ENCODE measurements at places on chromosomes 12 and 14.

GRCh38 chr12:59808317-59808910, 212.6 kb downstream of the SLC16A7 start:
- DNase-seq: no peak

GRCh38 chr12:96617178-96617577, 127.8 kb downstream of the CFAP54 start:
- DNase-seq: no peak

- DNase-seq: no peak
These were observed 19.4 kb downstream of the PPP2R5C start for GRCh38 chr14:101780887-101781239.

- peak; percentile 81 for DNase-seq
These were observed 506 bp downstream of the CRY1 start for GRCh38 chr12:107092669-107093416.

DNA sequence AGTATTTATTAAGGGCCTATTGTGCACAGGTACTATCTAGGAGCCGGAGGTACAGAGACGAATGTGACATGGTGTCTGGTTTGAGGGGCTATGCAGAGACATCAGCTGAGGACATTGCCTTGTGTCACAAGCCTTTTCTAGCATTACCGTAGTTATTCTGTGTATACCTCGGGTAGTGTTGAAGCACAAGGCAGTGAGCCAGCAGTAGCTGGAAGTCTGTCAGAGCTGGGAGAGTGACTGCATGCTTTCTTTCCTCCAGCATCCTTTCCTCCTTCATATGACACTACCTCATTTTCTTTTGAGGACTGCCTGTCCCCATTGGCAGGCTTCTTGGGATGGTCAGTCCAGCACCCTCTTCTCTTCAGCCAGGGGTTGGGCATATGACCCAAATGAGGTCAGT, 77.0 kb downstream of the POLR3B start:
- no peak for DNase-seq

- DNase-seq: no peak
These were observed 785 bp downstream of the MLEC start for GRCh38 chr12:120687578-120688289.

DNA sequence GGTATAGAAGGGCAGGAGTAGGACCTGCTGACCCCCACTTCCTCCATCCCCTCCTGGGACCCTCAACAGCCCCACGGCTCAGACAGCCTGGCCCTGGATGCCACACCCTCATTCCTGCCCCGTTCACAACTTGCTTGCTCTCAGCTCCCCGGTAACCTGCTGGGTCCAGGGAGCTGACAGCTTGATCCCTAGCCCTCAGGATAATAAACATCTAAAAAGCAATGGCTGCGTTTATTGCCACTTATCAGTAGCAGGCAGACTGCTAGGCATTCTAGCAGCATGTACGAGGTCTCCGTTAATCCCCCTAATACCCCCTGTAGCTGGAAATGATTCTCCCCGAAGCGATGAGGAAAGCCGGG, 24.3 kb upstream of the RPLP0 start:
- DNase-seq: no peak

GRCh38 chr14:70338550-70338949, 20.9 kb downstream of the COX16 start:
- DNase-seq: no peak

DNA sequence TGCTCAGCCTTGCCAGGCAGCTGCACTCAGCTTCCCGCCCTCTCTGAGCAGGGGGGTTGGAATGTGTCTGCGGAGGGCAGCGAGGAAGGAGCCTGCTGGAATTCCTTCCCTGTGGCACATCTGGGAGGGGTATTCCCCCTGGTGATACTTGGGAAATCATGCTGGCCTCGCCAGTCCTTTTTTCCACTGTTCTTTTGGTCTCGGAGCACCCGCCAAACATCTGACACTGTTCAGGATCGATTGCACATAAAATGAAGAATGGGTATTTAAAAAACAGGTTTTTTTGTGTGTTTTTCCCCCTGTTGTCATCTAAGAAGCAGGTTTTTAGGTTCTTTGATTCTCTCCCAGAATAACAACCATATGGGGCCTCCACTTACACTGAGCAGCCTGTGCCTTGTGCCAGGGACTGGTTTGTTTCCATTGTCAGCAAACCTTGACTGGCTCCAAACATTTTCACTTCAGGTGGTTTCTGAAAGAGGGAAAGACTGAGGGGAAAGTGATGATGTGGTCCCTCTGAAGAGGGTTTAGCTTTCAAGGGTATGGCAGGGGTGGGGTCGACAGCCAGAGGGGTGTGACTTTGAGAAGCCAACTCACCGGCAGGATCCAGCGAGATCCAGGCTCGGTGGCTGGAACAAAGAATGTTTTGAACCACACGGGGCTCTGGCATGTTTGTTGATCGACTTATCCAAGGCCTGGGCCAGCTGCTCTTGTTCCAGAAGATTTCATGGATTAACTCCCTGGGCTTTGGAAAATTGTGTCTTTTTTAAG, 215.1 kb downstream of the CACNA1C start:
- DNase-seq: no peak

DNA sequence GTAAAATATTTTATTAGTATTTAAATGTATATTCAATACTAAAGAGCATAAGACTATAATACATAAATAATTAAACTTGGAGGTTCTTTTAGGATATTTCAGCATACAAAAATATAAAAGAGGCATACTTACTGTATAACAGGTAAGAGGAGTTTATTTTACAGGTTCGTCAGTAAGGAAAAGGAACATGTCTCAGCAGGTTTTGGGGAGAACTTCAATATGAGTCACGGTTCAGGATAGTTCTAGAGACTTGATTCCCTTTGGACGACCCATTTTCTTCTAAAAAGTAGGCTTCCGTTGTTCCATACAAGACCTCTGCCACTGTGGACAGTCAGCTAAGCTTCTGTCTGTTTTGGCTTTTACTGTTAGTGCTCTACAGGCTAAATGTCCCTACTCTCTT, 181.1 kb downstream of the ALX1 start:
- DNase-seq: no peak

DNA sequence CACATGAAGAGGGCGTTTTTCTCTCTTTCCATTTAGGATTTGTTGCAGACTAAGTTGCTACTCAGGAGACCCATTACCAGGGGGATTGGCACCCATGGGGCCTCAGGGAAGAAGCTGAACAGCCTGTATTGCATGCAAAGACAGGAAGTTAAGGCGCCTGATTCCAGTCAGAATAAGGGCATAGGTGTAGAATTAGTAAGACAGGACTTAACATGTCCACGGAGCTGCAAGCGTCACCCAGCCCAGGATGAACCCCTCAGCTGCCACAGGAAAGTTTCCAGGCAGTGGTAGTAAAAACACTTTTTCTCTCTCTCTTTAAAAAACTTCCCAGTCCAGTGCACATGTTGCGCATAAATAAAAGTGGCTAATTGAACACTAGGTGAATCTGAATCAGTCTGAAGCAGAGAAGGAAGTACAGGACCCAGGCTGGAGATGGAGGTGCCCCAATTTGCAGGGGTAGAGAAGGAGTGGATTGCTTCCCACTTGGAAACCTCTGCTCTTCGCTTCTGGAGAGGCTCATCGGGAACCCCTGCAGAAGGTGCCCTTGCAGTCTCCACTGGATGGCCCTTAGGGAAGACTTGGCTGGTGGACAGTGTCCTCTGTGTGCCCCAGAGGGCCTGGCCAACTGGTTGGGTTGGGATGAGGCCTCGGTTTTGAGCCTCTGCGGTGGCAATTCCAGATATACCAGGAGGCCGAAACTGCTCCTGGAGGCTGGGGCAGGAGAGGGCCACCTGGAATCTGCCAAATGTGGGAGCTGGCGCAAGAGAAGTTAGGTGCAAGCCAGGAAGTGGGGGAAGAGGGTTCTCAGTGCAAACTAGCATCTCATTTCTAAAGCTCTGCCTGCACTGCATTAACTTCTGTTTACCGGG, 10.7 kb upstream of the TBX3 start:
- no peak for DNase-seq

DNA sequence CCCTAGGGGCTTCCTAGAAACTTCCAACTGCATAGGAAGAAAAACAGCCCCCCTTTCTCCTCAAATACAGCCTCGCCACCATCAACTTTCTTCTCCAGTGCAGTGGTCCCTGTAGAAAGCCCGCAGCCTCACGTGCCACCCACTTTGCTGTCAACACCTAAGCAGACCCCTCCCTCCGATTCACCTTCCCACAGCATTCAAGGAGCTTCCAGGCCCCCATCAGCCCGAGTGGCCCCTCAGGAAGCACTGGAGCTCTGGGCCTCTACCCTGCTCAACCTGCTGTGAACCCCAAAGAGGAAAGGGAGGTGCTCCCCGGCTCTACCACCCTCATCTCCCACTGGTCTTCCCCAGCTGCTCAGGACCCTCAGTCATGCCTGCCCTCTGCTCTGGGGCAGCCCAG, 55.0 kb downstream of the RNF34 start:
- no peak for DNase-seq

DNA sequence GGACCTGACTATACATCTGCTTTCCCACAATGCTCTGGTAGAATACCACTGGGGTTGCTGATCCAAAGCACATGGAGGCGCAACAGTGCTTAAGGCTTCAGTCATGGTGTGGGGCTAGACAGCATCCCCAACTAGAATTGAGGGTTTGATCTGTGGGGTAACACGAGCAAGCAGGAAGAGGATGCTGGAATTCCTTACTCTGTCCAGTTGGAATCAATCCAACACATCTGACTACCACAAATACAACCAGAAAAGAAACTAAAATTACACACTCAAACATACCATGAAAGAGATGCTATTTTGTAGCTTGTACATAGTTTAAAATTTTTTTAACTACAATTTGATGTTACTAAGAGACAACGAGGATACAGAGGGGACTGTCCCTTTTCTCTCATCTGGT, 40.4 kb upstream of the GTF2A1 start:
- DNase-seq: no peak

GRCh38 chr12:47829584-47829983, 9.9 kb upstream of the HDAC7 start:
- no peak for DNase-seq

DNA sequence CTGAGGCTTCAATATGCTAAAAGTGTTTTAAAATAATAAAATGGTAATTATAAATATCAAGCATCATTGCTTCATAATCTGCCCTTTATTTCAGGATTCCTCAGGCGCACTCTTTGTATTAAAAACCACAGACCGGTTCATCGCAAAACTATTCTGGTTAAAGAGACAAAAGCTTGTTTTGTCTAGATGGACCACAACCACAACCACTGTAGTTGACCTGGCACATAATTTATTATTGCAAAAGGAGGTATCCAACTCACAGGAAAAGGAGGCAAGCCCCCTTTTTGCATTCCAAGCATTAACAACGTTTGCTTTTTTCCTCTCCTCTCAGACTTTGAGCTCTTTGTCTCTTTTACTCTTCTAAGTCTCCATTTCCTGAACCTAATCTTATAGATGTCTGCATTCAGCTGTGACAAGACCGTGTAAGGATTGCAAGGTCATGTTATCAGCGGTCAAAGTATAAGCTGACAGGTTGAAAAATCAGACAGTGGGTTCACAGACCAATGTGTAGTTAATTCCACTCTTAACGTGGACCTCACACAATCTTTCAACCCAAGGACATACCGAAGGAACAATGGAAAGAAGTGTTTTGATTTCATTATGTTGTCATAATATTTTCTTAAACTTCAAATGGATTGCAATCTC, 1057.6 kb downstream of the GALC start:
- no peak for DNase-seq

GRCh38 chr12:76402259-76402658, 54.0 kb upstream of the BBS10 start:
- no peak for DNase-seq

GRCh38 chr12:131487388-131488124, 223.3 kb upstream of the SFSWAP start:
- DNase-seq: no peak

All from ascending aorta (tissue), 2 donors.